Stimulated activated naive CD8-positive, alpha-beta T cell treated with anti-CD3 and anti-CD28 coated beads, Interleukin-15, amount 100 ng/mL, for 72 hours (primary cell): ENCODE measurements at places on chromosomes 5 and 9.

DNA sequence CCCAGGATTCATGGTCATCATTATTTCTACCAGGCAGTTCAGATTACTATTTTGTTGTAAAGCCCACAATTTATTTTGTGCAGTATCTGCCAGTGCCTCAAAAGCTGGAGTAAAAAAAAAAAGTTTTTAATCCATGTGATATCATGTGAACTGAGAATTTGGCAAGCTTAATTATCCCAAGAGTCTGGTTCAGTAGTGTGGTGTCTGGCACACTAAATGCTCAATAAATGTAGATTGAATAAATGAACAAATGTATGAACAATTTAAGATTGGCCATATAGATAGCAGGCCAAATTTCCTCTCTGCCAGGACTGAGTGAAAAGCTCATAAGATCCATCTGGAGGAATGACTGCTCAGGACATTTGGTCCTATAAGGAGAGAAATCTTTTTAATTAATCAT lies 533.0 kb downstream of the TLE1 start:
- DNase-seq, result no peak

DNA sequence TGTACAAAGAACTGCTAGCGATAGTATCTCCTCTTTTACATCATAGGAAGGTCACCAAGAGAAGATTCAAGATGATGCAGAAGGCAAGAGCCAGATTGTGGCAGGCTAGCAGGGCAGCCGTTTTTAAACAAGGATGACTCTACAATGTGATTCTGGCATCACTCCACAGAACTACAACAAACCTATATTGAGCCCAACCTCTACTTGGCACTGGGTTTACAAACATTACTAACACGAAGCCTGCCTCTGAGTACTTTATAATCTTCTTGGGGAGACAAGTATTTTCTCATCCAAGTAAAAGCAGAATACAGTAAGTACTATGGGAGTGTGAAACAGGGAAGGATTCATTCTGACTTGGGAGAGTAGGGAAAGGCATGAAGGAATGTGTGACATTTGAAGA lies 448.6 kb downstream of the ZNF608 start:
- DNase-seq, result no peak

DNA sequence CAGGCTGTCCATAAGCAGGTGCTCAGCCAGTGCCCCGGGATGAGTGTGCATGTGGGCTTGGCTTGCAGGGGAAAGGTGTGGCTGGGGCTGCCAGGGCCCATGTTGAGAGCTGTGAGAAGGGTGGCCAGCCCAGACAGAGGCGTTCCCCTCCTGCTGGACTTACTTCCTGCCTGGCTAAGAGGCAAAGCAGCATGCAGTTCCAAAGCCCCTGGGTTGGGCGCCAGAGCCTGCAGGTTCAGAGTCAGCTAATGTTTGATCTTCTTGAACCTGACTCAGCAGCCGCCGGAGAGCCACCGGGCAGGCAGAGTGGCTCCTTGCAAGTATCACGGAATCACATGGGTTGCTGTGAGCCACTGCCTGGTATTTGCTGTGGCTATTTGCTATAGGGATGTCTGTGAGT lies 168.4 kb upstream of the MAP1B start:
- no peak for DNase-seq

DNA sequence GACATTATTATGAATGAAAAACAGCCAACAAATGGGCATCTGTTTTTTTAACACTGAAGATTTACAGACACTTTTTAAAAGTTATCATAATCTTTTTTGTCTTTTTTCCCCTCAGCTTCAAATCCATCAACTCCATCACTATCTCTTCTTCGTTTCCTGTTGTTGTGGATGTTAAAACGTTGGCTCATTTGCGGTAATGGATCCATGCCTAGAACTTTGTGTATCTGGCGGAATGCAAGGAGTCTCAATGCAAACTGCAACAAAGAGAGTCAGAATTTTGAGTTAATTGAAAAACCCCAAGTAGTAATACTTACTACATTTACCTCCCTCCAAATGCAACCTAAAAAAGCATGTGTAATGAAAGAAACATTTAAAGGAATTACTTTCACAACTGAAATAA lies 42.9 kb upstream of the MTMR12 start:
- DNase-seq, result no peak

DNA sequence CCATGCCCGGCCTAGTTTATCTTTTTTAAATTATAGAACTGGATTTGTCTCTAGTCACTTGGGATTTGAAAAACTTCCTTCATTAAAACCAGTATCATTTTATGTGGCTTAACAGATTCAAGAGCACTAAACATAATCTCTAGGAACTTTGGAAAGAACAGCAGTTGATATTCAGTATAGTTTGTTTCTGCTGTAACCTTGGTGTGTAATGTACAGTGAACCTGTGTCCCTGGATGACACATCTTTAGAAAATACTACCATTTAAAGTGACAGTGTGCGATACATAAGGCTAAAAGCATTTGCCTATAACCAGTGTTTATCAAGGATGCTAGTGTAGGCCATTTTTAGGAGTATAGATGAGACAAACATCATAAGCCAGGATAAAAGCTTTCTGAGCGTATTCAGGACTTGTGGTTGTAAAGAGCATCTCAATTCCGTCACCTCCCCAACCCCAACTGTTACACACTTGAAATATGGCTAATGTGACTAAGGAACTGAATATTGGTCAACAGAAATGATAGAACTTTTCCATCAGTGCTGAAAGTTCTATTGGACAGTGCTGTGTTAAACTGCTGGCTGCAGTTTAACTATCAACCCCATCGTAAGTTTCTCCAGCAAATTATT lies 4.4 kb downstream of the SNX18 start:
- no peak for DNase-seq

DNA sequence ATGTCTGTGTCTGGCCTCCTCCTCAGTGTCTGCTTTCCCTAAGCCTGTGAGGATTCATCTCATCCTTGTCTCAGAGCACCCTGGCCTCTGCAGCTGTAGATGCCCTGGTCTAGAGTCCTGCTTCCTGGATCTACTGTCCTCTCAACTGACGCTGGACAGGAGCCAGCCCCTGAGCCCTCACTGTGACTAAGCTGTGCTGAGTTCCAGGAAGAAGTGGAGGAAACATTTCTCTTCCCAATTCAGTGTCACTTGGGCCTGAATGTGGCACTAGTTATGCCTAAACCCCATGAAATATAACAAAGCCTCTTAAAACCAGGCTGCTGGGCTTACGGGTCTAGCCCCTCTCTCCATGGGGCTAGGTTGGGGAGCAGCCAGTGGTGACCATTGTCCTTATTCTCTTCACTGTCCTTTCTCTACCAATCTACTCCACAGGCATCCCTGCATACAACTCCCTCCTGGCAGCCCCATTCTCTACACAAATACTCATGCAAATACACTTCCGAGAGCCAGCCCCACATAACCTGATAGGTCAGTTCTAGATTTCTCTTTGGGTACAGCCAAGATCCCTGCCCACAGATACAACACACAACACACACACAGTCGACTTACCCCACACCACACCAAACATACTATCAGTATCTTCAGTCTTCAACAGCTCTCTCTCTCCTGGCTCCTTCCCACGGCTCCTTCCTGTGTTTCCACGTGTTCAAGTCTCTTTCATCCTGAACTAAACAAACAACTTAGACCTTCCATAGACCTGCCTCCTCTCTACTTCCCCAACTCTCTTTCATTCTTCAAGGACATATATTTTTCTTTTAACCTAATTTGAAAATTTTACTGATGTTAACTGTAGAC lies 220.8 kb downstream of the SNX18 start:
- DNase-seq, result no peak

GRCh38 chr5:717143-717542 lies 24.0 kb upstream of the TPPP start:
- DNase-seq, result no peak

DNA sequence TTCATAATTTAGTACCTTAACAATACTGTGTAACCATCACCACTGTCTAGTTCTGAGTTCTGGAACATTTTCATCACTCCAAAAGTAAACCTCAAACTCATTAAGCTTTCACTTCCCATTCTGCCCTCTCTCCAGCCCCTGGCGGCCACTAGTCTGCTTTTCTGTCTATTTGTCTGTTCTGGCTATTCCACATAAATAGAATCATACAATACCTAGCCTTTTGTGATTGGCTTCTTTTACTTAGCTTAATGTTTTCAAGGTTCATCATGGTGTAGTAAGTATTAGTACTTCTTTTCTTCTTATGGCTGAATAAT lies 138.7 kb downstream of the RAPGEF6 start:
- no peak for DNase-seq

DNA sequence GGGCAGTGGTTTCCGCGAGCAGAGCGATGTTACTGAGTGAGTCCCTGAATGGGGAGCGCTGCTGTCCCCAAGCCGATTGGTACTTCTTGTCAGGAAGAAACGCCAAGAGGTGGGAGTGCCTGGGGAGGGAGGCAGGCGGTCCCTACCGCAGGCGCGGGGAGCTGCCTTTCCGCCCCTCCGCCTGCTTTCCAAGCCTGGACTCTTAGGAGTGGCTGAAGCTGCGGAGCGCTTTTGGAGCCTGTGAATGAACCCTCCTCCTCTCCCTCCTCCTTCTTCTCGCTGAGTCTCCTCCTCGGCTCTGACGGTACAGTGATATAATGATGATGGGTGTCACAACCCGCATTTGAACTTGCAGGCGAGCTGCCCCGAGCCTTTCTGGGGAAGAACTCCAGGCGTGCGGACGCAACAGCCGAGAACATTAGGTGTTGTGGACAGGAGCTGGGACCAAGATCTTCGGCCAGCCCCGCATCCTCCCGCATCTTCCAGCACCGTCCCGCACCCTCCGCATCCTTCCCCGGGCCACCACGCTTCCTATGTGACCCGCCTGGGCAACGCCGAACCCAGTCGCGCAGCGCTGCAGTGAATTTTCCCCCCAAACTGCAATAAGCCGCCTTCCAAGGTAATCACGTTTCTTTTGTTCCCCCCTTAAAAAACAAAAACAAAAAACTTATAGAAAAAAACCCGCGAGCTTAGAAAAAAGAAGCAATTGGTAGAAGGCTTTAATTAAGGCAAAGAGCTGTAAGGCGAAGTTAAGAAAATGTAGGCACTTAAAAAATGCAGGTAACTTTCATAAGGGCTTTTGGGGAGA lies at the start of gene VCAN:
Gene VCAN, plus strand, starts transcription at position 340 of the 808 bp plus-strand sequence. CDS start 11,775 bp downstream, outside the sequence.
- DNase-seq, result peak; percentile 7

GRCh38 chr9:127137640-127138360 lies 15.4 kb upstream of the ANGPTL2 start:
- DNase-seq, result no peak
